ENCODE measurements at places on chromosomes 12 and 14.

DNA sequence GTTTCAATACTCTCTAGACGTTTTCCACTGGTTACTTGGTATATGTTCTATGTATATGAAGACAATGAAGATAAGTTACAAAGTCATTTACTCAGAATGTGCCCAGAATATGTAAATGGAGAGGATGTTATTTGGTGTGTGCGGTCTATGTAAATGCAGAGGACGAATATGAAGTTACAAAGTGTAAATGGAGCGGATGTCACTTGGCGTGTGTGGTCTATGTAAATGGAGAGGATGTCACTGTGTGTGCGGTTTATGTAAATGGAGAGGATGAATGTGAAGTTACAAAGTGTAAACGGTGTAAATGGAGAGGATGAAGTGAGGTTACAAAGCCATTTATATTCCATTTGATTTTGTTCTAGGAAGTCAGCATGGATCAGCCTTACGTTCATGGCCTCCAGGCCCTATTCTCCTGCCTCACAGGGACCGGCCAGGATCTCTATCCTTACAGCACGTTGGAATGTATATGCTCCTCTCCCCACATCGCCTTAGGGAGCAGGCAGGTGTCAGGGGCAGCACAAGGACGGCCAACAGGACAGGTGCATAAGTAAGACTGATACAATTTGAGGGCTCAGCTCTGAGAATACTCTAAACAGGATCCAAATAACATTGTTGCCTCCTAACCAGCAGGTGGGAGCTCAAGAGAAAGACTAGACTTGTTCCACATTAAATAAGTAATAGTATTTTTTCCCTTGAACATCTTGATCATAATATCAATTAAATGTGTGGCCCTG, 42.4 kb downstream of the GLRX5 start:
- DNase-seq, result no peak

DNA sequence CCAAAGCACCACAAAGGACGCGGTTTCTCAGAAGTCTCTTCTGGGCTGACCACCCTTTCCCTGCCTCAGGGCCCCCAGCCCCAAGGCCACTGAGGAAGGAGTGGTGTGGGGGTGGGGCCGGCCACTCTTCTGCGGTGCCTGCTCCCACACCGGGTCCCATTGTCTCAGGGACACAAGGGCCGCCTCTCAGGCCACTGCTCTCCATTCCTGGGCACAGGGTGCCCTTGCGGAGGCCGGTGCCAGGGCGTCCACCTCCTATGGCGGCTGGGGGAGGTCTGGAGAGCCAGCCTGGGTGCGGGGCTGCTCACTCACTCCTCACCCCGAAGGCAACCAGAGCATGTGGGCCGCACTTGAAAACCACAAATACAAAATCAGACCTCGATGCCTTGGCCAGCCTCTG, 44.1 kb downstream of the PRIMA1 start:
- no peak for DNase-seq

DNA sequence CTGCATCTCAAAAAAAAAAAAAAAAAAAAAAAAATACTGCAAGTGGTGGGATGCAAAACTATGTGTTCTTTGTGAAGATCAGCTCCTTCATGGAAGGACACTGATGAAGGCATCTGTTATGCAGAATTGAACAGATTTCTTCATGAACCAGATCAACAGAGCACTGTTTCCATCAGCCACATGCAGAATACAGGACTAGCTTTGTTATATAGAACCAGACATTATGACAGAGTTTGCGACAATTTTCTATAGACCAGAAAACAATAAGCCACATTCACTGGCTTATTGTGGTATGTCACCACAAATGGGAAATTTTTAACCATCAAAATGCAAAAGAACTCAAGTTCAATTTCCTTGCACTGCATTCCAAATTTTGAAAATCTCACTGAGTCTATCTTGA, 34.7 kb downstream of the CIT start:
- DNase-seq, result no peak

DNA sequence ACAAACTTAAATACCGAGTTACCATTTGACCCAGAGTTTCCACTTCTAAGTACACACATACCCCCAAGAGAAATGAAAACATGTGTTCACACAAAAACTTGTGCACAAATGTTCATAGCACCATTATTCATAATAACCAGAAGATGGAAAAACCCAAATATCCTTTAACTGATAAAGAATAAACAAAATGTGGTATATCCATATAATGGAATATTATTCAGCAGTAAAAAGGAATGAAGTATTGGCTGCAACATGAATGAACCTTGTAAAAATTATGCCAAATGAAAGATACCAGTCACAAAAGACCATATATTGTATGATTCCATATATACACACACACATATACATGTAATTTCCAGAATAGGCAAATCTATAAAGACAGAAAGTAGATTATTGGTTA, 116.4 kb downstream of the TAOK3 start:
- no peak for DNase-seq

DNA sequence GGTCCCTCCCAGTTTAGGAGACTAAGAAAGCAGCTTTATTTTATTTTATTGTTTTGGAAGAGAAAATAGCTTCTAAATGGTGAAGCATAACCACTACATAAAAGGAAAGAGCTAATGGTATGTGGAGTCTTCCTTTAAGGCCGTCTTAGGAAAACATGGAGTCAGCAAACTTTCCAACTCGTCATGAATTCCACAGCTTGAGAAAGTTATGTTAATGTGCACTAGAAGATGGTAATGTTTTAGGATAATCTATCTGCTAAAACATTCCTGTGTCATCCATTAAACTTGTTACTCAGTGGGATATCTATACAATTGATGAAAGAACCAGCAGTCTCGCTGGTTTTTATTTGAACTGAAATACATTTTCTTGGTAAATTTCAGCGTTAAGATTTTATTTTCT, 448.4 kb upstream of the SEL1L start:
- no peak for DNase-seq

DNA sequence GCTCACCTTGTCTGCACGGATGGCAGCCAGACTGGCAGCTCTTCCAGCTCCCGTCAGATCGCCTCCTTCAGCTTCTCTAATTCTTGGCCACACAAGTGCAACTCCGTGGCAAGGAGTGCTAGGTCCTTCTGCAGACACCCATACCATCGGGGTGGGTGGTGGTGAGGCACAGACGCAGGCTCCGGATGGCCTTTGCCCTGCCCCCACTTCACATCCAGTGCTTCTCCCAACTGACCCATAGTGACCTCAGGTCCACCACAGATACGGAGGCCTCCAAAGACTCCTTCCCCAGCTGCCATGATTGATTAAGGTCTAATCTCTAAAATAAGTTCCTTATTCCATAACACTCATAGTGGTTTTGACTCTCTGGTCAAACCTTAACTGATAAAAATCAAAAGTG, 19.9 kb upstream of the CD27 start:
- no peak for DNase-seq

- DNase-seq, result no peak
Observed at GRCh38 chr12:8831116-8831515, 8.7 kb downstream of the A2ML1 start.

All from right lung (tissue), 10 donors.